ENCODE measurements at places on chromosomes 1 and 21.

GRCh38 chr1:39625462-39626273 lies 13.8 kb downstream of the HEYL start:
- DNase-seq = no peak

GRCh38 chr1:154179946-154180687 lies 11.8 kb downstream of the TPM3 start:
- DNase-seq = no peak

- no peak for DNase-seq
These were observed 100.6 kb upstream of the ARTN start for GRCh38 chr1:43832998-43833397.

- no peak for DNase-seq
These were observed 257.1 kb downstream of the KCTD3 start for GRCh38 chr1:215824245-215824644.

DNA sequence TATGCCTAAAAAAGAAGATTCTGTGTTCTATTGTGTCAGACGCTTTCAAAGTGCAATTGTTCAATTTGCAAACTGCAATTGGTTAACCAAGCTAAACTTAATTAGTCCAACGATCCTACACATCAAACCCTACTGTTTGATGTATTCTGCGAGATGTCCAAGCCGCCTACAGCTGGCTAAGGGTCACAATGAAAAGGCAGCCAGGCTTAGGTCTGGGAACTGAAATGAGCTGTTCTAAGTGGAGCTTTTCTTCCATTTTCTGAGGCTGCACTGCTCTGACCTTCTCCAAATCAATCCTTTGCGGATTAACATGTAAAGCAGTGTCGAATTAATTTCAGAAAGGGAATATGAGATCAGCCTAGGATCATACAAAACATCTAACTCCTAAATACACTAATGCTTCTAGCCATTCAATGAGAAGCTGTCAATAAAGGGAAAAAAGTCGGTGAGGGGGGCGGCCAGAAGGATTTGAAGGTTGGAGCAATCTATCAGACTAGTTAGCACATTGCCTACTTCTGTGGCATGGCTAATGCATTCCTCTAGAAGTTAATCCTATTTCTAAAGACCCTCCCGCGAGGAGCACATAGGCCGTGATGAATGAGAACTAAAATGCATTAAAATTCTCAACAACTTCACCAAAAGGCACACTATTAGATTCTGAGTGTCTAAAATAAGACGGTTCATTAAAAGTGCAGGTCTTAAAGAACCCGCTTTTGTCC lies 119.0 kb downstream of the SIM2 start:
- DNase-seq = no peak

- DNase-seq = no peak
These were observed 96.3 kb upstream of the UBE2U start for GRCh38 chr1:64107118-64107519.

- no peak for DNase-seq
These were observed 66.4 kb upstream of the IL12RB2 start for GRCh38 chr1:67241200-67241746.

DNA sequence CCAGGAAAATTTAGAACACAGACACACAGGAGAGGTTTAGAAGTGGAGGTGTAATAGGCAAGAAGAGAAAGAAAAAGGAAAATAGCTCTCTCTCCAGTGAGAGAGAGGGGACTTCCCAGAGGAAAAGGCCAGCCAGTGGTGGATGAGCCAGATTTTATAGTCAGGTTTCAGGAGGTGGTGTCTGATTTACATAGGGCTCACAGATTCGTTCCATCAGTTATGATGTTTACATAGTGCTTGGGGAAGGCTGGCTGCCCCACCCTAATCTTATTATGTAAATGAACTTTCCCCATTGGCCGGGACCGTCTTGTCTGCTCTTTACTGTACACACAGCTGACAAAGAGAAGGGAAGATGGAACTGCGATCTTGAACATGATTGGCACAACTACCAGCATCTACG lies 797.3 kb downstream of the PLA2G4A start:
- no peak for DNase-seq

- no peak for DNase-seq
These were observed 716 bp upstream of the MTARC1 start for GRCh38 chr1:220786057-220786336.

DNA sequence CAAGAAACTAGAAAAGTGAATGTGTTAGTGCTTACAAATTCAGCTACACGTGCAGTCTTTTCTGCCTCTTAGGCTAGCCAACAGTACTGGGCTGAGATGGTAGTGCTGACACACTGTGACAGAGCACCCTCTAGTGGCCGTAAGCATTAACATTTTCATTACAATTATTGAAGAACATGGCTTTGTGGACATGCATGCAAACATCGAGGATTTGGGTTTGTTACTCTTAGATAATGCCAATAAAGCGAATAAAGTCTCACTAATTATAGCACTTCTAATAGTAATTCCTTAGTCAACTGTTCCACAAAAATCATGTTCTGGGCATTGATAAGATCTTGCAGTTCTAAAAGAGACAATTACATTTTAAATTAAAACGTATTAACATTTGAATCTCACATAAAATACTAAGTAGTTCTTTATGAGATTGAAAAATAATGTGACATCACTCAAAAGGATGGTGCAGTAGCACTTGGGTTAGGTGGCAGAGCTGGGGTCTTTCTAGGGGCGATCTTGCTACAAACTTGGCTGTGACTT lies 47.1 kb downstream of the MYSM1 start:
- peak; percentile 25 for DNase-seq

GRCh38 chr1:62712336-62713243 lies 24.4 kb upstream of the DOCK7 start:
- no peak for DNase-seq

DNA sequence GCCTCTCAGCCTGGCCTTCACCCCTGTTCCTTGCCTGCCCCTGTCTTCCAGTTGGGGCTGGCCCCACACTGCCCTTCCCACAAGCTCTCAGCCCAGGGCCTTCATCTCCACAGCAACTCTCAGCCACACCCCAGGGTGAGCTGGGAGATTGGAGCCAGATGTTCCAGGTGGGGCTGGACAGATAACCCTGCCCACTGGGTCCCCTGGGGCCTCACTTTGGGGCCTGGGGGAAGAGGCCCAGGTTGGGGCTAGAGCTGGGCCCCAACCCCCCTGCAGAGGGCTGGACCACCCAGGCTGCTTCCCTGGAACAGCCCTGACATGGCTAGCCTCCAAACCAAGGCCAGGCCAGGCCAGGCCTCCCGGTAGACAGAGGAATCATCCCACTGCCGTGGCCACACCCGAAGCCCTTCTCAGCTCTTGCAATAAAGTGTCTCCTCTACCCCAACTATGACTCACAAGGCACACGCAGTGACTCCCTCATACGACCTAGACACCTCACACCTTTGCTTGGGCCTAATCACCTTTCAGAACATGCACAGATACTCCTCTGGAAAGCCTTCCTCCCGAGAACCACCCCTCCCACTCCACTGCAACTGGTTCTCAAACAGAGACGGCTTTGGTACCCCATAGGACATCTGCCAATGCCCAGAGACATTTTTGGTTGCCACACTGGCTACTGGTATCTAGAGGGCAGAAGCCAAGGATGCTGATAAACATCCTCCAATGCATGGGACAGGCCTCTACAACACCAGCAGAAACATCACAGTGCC lies 22.2 kb downstream of the SLC2A1 start:
- no peak for DNase-seq

DNA sequence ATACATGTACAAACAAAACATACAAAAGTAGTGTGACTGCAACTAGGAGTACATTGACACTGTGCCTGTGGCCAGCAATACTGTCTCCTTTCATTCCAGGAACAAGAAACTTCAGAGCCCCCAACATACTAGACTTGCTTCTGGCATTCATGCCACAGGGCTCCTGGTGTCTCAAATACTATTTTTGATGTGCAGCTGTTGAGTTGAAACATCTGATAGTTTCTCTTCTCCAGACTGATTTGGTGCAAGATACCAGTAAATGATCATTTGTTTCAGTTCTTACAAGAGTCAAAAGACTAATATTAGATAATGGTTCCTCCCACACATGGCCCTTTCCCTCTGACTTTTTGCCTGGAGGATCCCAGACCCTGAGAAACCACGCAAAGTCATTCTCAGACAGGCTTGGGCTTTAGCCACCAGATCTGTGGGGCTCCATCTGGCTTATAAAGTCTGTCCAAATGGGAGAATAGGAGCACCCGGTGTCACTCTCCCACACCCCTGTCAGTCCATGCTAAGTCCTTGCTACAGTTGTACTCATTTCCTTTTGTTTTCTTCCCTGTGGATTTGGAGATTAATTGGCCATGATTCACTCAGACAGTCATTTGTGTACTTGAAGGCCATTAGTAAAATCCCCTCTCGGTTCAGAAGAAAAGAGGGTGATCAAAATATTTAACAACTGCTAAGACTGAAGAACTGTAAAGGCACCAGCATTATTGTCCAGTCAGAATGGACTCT lies 163.5 kb upstream of the RUNX1 start:
- DNase-seq = no peak

- DNase-seq = no peak
These were observed 7.9 kb upstream of the OR2B11 start for GRCh38 chr1:247465796-247466195.

GRCh38 chr1:205983925-205984725 lies 19.1 kb downstream of the RAB7B start:
- no peak for DNase-seq

DNA sequence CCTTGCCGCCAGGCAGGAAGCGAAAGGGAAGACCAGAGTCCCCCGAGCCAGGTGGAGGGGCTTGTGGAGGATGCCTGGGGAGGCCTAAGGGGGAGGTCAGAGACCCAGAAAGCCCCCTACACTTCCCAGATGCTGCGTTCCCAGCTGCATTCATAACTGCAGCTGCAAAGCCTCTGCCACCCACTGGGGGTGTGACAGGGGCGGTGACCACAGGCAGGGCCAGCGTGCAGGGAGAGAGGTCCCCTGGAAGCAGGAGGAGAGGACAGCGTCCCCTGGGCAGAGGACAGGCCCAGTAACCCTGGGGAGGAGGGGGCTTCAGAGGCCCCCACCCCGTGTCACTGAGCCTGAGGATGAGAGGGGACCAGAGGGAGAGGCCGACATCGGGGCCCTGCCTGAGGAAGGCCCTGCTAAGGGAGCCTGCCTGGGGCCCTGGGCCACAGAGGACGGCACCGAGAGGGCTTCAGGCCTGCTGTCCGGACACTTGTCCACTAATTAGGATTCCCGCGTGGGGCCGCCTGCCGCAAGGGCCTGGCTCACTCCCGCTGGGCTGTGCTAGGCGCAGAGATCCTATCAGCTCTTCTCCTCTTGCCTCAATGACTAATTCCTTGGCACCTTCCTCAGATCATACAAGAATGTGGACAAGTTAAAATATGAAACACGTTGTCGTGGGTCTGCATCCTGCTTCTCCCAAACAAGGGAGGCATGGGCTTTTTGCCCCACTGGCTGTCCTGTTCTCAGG lies 49.1 kb upstream of the CCDC27 start:
- DNase-seq = no peak

DNA sequence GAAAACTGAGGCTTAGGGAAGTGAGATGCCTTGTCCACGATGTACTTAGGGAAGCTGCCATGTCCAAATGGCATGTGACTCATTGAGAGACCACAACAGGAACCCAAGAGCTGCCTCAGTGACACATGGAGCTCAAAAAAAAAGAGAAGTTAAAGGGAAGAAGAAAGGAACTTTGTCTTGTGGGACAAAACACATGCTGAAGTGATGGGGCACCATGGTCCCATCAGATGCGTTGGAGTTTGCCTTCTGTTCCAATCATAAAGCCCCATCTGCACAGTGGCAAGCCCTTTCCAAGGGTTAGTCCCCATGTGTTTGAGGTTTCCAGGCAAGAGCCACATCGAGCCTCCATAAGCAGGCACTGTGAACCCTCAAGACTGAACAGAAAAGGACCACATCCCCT lies 8.0 kb downstream of the MED8 start:
- DNase-seq = no peak

DNA sequence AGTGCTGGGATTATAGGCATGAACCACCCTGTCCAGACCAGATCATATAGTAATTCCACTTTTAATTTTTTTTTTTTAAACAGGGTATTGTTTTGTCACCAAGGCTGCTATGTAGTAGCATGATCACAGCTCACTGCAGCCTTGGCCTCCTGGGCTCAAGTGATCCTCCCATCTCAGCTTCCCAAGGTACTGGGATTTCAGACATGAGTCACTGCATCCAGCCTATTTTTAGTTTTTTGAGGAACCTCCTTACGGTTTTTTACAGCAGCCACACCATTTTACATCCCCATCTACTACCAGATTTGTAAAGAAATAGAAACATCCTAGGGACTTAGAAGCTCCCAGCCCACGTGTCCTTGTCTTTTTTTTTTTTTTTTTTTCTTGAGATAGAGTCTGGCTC lies 24.0 kb downstream of the L1TD1 start:
- DNase-seq = no peak

DNA sequence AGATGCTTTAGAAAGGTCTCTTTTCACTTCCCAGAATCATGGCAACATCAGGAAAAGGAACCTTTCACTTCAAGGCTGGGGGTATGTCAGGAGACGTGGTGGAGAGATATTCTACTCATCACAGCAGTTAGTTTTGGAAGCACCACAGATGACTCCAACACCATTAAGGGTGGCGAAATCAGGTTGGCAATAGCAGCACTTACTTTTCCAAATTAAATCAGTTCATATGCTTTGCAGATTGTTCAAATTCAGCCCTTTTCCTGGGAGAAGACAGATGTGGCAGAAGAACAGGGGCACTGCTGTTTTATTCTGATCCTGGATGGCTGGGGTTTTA lies 79.0 kb downstream of the RUNX1 start:
- DNase-seq = no peak

DNA sequence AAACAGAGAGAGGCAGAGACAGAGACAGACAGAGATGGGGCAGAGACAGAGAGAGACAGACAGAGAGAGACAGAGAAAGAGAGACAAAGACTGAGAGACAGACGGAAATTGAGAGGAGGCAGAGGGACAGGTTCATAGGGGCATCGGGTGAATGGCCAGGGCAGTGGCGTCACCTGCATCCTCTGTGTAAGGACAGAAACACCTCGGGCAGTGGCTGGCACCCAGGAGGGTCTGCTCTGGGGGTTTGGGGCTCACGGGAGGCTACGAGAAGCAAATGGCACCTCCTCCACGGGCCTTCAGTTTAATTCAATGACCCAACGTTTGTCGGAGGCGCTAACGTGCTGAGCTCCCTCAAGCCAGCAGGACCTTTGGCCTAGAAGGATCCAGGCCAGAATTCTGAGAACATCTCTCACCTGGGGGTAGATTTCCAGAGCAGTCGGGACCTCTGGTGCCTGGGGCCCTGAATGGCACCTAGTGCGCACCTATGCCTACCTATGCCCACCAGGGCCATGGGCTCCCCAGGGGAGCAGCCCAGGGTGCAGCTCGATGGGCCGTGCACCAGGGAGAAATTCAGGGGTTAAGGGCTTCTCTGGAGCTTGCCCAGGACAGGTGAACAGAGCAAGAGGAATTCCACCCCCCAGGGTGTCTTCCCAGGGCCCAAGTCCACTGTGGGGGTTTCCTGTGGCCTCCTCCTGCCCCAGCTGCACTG lies 20.6 kb upstream of the PTTG1IP start:
- no peak for DNase-seq

- no peak for DNase-seq
These were observed 64.3 kb downstream of the FASLG start for GRCh38 chr1:172723251-172723650.

GRCh38 chr1:97646071-97646470 lies 274.8 kb downstream of the DPYD start:
- DNase-seq = no peak

GRCh38 chr1:69201716-69202115 lies 366.0 kb upstream of the LRRC7 start:
- no peak for DNase-seq
